NCI-H1048 (cell line): ENCODE measurements at places on chromosomes 7 and 10.

DNA sequence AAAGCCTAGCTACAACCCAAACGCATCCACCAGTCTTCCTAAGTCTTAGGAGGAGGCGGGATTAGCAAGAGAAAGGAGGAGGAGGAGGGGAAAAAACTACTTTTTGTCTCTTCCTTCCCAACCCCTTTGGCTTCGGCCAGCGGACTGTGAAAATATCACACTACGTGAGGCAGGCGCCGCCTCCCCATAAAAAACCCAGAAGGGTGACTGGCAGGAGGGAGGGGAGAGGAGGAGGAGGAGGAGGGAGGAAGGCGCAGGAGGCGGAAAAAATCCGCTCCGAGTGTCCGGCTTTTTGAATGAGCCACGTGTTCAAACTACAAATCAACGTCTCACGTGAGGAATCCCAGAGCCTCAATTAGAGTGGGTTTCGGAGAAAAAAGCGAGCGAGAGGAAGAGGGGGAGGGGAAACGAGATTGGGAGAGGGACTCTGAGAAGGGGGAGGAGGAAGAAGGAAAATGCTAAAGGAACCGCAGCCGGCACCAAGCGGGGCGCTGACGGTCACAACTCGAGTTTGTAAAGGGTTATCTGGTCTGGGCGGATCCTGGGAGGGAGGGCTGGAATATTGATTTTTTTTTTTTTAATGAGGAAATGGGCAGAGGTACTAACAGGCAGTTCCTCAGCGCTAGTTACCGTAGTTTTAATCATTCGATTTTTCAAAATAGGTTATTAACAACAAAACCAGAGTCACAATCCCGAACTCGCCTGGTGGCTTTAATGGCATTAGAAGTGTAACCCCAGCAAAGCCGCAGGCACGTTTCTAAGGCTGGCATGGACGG, at the start of gene IGF2BP3:
TSS of gene IGF2BP3 (minus strand) at position 162 of the 776 bp plus-strand sequence. CDS start 381 bp downstream, outside the sequence.
- DNase-seq: no peak

- no peak for DNase-seq
These were observed 27.8 kb downstream of the SMURF1 start for GRCh38 chr7:99116144-99116543.

DNA sequence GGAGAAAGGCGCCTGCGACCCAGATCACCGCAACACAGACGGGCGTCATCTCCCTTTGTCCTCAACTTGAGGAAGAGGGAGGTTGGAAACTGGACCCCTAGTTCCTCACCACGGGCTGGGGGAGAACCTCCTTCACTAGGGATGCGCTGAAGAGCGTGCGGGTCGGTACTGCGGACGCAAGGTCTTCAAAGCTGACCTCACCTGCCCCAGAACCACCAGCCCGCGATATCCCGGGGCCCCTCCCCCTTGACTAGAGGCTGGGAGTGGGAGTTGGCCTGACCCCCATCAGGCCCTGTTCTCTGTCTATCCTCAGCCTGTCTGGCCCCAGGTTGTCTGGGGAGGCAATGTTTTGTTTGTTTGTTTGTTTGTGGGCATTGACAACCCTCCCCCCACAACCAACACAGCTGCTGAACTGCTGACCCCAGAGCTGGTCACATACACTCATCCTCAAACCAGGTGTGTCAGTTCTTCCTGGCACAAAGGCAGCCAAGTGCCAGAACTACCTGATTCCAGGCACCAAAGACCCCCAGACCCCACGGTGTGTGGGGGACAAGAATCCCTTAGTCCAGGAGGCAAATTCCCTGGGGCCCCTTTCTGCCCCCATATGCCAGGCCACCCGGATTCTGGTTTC, 2.9 kb downstream of the NPM3 start:
- no peak for DNase-seq

- DNase-seq: no peak
These were observed 36.1 kb downstream of the PSAP start for GRCh38 chr10:71814922-71815411.

GRCh38 chr10:69406302-69406811, 10.4 kb downstream of the TACR2 start:
- DNase-seq: no peak

GRCh38 chr10:35661236-35661635, 19.1 kb upstream of the FZD8 start:
- no peak for DNase-seq
